ENCODE measurements at places on chromosomes 7 and 10.

- DNase-seq: no peak
These were observed 164.1 kb upstream of the CDCA7L start for GRCh38 chr7:22109761-22110160.

DNA sequence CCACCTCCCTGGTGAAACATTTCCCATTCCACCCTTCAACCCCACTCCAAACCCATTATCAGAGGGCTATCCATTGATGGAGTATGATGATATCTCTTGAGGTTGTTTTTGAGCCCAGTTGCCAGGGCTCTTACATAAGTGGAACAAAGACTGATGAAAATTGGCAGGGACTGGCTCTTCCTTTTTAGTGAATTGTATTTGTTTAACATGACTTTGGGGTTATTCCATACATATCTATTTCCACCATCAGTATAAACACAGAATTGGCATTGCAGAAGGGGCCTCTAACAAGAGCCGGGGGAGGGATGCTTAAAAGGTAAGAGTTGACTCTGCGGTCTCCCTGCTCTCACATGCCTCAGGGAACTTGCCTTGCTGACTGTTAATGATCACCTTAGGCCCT, 28.9 kb downstream of the FZD1 start:
- no peak for DNase-seq

- DNase-seq: no peak
These were observed 35.9 kb upstream of the AP5Z1 start for GRCh38 chr7:4739528-4739992.

GRCh38 chr10:28375399-28376354, 72.8 kb upstream of the MPP7 start:
- no peak for DNase-seq
